ENCODE measurements at places on chromosomes 1 and 21.

DNA sequence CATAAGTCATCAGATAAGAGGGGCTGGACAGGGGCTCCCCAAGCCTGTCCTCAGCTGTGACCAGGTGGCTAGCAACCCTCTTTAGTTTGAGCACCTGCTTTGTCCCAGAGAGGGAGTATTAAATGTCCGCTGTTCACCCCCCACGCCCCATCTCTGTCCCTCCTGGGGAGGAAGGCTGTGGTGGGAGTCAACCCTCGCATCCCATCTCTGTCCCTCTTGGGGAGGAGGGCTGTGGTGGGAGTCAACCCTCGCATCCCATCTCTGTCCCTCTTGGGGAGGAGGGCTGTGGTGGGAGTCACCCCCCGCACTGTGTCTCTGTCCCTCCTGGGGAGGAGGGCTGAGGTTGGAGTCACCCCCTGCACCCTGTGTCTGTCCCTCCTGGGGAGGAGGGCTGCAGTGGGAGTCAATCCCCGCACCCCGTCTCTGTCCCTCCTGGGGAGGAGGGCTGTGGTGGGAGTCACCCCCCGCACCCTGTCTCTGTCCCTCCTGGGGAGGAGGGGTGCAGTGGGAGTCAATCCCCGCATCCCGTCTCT is 72.6 kb upstream of the ABCG1 start:
- no peak for DNase-seq

- no peak for DNase-seq
Observed at GRCh38 chr1:87505391-87505983, 176.8 kb downstream of the LMO4 start.

- no peak for DNase-seq
Observed at GRCh38 chr1:202133001-202133400, 10.3 kb downstream of the GPR37L1 start.

GRCh38 chr1:76070538-76070937 is 4.0 kb upstream of the ST6GALNAC3 start:
- DNase-seq, result no peak

- DNase-seq, result no peak
Observed at GRCh38 chr21:25359724-25360123, 247.6 kb downstream of the MRPL39 start.

DNA sequence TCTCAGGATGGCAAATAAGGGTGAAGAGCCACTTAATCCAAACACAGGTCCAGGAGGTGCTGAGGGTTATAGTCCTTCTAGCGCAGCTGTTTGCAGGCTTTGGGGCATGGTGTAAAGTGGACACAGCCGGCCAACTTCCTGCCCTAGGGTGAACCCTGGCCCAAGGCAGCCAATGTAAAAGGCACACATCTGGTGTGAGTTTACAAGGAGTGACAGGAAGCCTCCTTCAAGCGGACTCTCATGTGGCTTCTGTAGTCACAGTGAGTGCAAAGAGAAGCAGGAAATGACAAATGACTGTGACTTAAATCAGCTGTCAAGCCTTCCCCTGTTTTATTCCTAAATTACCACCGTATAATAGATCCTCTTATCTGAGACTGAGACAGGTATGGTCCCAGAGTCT is 213.0 kb downstream of the CRB1 start:
- DNase-seq, result no peak

DNA sequence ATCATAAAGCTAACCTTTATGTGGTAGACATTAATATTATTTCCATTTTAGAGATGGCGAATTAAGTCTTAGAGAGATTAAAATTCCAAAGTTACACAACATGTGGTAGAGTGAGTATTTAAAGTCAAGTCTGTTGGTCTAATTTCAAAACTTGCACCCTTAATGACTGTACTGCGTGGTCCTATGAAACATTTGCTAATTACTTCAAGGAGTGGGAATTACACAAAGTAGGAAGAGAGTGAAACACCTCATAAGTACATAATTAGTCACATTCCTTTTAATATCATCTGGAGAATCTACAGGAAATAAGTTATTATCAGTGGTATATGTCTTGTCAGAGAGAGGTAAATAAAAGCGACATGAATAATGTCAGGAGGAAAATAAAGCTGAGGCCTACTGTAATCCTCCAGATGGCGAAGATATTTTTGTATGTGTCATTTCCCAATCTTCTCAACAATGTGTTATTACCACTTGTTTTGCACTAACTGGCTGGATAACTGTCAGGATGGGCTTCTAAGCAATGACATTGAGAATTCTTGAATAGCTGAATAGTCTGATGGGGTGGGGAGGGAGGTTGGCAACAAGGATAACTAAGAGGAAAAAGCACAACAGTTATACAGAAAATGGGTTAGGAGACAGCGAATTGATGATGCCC is 95.5 kb downstream of the TNFSF18 start:
- DNase-seq, result no peak

DNA sequence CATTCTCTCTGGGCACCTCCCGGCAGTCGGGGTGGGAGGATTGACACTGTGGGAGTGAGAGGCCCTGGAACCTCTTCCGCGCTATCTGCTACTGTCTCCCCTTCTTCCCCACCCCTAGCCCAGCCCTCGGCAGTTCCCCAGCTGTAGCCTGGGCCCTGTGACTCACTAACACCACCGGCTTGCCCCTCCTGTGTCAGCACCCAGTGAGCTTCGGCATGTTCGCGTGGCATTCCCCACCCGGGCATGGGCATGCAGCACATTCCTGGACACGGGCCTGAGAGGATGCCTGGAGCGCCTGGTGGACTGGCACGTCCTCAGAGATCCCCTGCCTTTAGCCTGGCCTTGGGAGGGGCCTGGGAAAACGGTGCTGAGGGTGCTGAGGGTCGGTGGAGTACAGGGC is 1.3 kb downstream of the CDK18 start:
- DNase-seq, result no peak

GRCh38 chr1:14804626-14805025 is 206.1 kb downstream of the KAZN start:
- no peak for DNase-seq

- no peak for DNase-seq
Observed at GRCh38 chr21:42301371-42302075, 13.7 kb downstream of the TFF3 start.

DNA sequence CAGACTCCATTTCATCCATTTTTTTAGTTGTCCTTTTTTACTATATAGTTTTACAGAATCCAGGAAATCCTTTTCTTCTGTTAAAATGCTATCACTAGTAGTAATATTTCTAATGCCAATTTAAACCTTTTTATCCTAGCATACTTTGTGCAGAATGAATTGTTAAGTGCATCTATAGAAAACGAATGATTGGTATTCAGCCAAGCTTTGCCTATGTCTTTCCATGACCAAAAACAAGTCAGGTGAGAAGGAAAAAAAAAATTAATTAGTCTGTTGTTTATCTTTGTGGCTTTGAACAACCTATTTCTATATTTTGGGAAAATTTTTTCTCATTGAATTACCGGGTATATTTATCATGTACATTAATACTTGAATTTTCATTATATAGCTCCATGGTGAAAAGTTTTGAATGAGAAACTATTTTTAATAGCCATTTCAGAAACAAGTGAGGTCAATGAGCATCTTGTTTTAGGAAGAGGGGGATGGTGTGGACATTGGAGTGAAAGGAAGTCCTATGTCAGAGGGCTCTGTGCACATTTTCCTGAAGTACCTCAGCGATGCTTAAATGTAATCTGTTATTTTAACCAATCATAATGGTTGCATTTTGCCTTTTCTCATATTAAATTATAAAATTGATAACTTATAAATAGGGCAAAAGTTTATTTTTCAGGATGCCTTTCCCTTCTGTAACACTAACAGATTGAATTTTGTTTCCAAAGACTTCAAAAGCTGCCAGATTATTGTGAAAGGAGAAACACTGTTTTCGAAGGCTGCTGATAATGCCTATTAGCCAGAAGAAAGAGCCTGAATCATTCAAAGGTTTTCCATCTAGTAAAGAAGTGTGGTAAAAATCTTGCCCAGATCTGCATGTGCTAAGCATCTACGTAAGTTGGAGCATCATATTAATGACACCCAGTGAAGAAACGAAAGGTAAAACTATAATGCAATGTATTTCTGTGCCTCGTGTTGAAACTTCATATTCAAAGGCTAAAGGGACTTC is 73.8 kb upstream of the S1PR1 start:
- no peak for DNase-seq

DNA sequence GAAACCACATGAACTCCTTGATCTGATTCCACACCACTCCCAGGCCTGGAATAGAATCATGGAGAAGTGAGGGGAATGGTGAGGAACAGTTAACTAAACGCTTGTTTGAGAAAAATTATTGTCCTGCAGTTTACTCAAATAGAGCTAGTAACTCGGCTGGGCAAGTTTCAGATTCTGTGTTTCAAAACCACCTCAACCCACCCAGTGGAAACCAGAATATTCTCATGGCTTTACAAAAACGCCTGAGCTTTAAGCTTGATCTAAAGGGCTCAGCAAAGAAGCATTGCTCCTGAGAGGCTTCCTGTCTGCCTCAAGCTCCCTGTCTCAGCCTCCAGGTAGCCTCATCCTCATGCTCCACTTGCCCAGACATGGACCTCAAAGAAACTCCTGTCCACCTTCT is 16.6 kb downstream of the TCHHL1 start:
- no peak for DNase-seq

DNA sequence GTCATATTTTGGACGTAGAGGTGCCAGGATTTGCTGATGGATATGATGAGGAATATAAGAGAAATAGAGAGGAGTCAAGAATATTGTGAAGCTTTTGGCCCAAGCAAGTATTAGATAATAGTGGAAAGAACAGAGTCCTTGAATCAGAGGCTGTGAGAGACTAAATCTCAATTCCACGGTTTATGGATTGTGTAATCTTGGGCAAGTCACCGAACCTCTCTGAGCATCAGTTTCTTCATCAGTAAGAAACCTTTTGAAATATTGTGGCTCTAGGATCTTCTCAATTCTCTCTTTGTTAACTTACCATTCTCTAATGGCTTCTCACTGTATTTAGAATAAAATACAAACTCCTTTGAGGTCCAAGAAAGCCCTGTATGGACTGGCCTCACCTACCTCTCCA is 77.6 kb downstream of the RPS6KA1 start:
- DNase-seq, result no peak

GRCh38 chr1:221164029-221164428 is 284.8 kb downstream of the HLX start:
- no peak for DNase-seq

DNA sequence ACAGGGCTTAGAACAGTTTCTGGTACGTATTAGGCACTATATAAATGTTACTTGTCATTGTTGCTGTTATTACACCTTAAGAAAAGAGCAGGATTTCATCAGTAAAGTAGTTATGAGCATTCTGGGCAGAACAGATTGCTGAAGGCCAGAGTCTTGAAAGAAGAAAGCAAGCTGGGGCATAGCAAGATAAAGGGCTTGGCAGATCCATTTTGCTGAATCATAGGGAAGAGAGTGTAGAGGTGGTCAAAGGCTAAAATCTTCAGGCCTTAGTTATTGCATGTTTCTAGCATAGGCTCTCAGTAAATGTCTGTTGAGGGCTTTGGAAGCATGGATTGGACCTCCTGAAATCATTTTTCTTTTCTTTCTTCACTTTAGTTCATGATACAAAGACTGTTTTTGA is 67.5 kb downstream of the PLA2G4A start:
- DNase-seq, result no peak

GRCh38 chr21:43892984-43893535 is 28.0 kb downstream of the AGPAT3 start:
- no peak for DNase-seq

DNA sequence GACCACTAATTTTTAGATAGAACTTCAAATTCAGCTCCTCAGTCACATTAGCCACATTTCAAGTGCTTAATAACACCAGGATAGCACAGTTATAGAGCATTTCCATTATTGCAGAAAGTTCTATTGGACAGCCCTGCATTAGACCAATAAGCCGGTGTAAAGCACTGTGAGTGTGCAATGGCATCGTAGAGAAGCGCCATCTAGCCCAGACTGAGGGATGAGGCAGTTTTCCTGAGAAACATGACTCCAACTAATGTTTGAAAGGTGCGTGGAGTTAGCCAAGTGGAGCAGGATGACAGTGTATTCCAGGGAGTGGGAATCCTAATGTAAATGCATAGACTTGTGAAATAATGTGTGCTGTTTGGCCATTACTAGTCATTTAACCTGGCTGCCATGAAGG is 7.7 kb downstream of the RPE65 start:
- no peak for DNase-seq

DNA sequence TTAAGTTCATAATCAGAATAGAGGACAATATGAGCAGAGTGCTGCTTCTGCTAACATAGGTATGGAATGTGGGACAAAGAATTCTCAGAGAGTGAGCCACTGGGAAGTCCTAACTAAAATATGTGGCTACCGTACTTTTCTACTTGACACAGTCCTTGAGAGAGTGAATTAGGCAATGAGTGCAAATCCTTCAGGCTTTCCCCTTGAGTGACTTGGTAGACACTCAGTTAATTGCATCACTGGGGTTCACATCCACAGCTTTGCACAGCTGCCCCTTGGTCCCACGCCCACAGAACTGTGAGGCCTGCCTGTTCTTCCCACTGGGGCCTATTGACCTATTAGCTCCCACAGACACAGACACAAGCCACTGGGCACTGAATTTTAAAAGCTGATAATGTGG is 40.5 kb upstream of the PAXBP1 start:
- no peak for DNase-seq

DNA sequence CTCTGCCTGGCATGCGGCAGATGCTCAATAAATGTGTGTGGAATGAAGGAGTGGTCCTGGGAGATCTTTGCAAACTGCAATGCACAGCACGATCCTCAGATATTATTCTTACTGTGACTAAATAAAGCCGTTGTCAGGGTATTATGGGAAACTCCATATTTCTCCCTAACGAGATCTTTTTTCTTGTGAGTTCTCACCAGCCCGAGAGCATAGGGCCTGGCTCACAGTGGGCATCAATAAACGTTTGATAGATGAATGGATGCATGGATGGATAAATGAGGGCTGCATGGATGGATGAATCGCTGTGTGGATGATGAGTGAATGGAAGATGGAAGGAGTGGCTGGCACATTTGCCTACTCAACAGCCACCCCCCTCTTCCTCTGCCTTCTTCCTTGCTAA is 69.6 kb downstream of the SDC3 start:
- no peak for DNase-seq

DNA sequence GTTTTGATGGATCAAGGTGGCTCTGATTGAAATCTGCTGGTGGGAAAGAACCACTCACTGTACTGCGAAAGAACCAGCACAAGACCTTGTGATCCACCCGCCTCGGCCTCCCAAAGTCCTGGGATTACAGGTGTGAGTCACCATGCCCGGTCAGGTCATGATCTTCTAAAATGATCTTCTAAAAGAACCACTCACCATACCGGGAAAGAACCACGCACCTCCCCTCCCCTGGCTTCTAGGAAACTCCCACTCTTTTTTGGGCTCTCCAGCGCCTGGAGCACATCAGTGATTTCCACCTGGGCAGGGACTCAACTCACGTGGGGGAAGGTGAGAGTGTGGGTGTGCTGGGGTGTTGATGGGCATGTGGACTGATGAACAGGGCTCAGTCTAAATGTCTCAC is 7.9 kb upstream of the RAB7B start:
- DNase-seq, result no peak
